ENCODE measurements at places on chromosomes 1 and 21. TPM values are rescaled to one million over a fixed set of nuclear protein-coding genes. Genes with fewer than 3 reads are reported as not detected.

DNA sequence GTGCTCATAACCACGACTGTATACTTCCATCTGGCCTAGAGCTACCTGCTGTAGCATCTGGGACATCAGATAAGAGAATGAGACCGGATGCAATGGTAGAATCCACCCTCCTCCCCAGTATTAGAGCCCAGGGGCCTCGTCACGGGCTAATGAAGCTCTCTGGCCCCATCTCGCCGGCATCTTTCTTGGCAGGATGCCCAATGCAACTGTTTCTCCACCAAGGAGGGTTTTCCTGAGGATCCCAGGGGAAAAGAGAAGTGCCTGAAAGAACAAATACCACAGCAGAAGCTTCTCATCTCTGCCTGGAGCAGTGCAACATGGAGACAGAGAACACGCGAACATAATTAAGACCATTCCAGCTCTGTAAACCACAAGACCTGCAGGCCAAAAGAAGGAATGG lies 80.0 kb downstream of the VWA5B1 start:
- no peak for DNase-seq

DNA sequence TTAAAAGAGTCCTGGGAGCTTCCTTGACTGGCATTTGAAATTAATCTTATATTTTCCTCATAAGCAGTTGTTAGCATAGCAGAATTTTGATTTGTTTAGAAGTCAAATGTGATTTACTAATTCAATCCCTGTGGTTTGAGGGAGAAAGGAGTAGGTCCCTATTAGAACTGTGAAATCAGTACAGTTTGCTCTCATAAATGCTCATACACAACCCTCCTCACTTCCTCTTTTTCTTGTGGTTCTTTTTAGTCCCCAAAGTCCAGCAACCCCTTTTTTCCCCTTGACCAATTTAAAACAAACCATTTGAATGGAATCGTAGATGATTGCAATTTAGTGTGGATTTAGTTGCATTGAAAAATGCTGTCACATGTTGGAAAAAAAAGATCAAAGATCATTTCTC lies 9.2 kb upstream of the IFI44 start:
- no peak for DNase-seq

GRCh38 chr1:53737648-53738204 lies 1.2 kb downstream of the GLIS1 start:
- no peak for DNase-seq

DNA sequence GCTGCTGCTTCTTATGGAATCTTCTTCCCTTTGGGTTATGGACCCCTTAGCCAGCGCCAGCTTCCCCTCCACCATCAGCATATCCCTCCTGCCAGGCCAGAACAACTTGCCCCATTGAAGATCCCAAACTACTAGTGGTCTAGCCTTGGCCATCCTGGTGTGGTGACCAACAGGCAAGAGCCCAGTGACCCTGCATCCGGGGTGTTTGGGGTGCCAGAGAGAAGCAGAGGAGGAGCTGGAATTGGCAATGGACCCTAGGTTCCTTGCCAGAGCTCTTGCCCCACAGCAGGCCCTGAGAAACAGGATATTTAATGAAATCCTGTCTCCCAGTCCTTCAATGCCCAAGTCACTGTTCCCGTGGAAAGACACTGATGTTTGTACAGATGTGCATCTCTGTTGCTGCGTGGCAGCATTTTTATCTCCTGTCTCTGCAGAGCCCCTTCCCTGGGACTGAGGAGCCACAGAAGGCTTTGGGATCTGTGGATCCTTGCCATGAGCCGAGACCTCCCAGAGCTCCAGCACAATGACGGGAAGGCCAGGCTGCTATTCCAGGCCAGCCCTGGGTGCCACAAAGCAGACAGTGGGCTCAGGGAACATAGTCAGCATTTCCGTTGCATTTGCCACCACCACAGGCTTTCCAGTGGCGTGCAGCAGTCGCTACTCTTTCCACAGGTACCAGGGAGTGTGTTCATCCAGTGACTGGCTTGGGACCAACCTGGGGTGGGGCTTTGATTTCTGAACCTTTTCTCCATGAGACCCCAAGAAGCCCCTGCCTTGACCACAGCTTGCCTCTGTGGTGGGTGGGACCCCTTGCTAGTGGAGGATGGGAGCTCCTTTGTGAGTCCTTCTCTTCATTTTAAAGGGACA lies 21.6 kb downstream of the NAV1 start:
- DNase-seq, result no peak

Gene FBLIM1
- total RNA-seq, result 0.54 TPM

Gene LHX8
- not detected for total RNA-seq
